ENCODE measurements at places on chromosomes 5 and 9.

DNA sequence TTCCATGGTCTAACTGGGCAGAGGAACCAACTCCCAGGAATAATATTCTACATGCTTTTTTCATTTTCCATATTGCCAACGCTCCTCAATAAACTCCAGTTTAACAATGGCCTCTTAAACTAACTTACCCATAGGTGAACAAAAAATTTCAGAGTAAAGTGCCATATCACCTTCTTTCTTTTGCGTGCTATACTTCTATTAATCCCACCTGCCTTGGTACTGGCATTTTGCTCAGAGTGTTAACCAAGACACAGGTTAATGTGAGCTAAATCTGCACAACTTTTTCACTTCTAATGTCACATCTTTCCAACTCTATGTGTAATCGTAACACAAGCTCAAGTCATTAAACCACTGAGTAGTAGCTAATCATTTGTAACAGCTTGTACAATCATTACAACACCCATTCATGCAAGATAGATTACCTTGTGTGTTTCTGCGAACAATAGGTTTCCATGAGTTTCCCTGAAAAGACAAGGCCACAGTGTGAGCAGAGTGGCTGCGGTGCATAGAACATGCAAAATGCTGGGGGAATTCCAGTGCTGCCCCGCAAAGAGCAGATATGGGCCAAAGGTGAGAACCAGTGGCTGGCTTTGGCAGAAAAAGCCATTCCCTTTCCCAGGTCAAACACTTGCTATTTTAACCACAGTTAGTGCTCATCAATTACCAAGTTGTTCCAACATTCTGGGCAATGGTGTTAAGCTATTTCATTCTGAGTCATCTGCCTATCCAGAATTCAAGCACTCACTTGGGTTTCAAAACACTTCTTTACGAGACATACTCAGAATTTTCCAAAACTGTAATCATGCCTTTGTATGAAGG, 42.8 kb downstream of the TIMD4 start:
- DNase-seq: peak; percentile 21

GRCh38 chr9:90167914-90168313, 474.7 kb downstream of the DIRAS2 start:
- no peak for DNase-seq

DNA sequence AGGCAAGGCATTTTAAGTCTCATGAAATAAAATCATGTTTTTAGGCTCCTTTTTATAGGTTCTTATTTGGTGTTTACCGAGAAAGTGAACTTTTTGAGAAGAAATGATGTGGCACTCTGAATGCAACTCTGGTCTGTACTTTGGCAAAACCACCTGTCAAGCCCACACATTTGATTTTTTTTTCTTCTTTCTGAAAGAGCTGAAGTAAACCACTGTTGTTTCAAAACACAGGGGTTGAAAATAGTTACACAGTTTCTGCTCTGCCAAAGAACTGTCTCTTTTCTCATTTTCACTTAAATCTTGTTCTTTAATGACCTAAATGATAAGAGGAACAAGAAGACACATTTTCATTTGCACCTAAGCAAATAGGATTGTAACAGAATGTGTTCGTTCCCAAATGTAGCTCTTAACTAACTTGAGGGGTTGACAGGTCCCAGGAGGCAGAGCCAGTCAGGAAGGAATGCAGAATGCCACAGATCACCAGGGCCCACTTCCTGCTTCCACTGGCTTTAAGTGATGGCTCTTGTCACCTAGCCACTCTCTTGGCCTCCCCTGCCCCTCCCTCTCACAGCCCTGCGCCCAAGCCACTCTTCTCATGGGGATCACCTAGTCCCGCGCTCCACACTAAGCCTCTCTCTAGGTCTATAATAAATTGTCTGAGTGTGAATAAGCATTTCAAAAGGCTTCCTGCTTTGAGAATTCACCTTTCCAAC, 47.3 kb downstream of the MED27 start:
- DNase-seq: no peak

- no peak for DNase-seq
These were observed 14.6 kb upstream of the F2R start for GRCh38 chr5:76701298-76701697.

DNA sequence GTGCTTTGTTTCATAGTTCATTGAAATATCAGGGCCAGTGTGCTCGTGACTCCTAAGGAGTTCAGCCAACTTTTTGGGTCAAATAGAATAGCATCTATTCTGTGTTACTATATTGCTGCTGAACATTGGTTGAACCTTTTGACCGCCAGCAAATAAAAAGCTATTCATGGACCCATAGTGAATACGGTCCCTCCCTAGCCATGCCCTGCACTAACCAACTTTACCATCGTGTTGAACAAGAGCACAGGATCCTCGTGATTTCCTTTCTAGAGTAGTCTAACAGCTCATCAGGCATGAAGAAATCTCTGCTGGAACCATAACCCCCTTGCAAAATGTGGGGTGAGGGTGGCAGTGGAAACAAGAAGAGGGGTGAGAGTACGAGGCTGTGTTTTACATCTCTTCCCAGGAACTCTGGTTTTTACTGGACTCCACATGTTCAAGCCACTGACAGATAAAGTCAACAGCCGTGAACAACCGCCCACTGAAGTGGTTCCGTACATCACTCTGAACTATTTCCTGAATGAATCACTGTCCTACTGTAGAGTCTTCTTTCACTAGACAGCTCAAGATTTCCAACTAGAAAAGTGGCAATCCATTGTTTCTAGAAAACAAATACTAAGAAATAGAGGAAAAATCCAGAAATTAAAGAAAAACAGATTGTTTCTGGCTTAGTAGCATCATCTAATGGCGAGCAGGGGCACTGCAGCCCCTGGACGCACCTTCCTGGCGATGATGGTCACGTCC, 70.1 kb upstream of the SPATA31E1 start:
- peak; percentile 57 for DNase-seq

- no peak for DNase-seq
These were observed 182.9 kb downstream of the CD180 start for GRCh38 chr5:67013719-67014118.

DNA sequence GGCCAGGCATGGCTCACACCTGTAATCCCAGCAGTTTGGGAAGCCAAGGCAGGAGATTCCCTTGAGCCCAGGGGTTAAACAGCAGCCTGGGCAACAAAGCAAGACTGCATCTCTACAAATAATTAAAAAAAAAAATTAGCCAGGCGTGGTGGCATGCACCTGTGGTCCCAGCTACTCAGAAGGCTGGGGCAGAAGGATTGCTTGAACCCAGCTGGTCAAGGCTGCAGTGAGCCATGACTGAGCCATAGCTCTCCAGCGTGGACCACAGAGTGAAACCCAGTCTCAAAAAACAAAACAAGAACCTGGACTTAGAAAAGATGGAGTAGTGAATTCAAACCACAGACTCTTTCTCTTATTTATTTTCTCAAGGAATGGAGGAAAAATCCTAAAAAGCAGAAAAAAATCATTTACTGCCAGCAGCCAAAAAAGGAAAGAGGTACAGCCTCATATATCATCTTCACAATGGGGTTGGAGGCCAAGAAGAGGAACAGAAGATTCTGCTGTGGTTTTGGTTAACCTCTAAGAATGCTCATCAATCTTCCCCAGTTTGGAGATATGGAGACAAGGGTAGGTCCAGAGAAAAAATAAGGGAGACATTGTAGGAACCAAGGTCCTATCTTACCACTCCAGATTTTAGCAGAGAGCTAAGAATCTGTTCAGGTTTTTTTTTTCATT, 40.0 kb upstream of the MYO10 start:
- DNase-seq: no peak

DNA sequence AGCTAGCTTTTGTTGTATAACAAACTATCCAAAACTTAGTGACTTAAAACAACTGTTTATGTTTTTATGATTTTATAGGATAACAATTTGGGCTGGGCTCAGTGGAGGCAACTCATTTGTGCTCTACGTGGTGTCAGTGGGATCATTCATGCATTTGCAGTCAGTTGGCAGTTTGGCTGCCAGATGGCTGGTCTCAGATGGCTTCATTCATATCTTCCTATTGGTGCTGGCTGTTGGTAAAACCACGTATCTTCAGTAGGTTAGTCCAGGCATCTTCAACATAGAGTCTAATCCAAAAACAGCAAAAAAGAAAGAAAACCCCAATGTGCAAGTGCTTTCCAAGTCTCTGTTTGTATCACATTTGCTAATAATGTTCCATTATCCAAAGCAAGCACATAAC, 51.7 kb upstream of the RIC1 start:
- DNase-seq: no peak

DNA sequence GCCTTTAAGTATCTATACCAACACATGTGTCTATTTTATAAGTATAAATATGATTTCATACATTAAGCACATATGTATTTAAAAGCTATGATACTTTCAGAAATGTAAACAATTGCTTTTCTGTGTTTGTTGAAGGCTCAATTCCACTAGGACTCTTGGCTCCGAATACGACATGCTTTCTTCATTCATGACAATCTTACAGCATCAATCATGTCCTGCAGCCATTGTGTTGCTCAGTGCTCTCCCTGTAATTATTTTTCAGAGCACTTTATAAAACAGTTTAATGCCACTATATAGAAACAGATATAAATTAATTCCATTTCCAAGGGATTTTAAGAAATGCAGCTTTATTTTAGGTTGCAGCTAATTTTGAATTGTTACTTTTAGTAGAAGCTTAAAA, 167.3 kb downstream of the TAF11L14 start:
- no peak for DNase-seq

DNA sequence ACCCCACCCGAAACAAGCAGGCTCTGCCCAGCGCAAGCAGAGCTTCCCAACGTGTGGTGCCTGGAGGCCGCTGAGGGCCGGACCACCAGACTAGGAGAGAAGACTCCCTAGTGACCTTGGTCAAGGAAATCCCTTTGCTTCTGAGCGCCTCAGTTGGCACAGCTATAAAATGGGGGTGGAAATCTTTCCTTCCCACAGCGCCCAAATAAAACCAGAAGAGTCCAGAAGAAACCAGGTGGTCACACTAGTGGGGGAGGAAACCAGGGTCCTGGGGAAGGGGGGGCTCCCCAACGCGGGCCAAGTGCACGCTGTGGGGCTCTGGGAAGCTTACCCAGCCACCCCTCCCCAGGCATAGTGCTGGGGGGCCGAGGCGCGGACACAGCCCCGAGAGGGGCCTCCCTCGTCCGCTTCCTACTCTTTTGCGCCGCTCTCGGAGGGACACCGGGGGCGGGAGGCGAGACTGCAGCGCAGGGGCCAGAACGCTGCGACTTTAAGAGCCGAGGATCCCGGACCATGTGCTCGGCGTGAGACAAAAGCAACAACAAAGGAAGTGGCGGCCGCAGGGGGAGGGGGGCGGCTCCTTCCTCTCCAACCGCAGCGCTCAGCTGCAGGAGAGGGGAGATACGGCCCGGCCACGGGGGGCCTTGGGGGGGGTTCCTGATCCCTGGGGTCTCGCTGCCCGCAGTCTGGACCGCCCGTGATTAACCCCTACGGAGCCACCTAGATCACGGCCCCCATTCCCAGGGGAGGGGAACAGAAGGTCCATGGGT, 885 bp downstream of the RNF44 start:
- DNase-seq: peak; percentile 73

GRCh38 chr5:40198736-40199135, 481.0 kb upstream of the PTGER4 start:
- no peak for DNase-seq

DNA sequence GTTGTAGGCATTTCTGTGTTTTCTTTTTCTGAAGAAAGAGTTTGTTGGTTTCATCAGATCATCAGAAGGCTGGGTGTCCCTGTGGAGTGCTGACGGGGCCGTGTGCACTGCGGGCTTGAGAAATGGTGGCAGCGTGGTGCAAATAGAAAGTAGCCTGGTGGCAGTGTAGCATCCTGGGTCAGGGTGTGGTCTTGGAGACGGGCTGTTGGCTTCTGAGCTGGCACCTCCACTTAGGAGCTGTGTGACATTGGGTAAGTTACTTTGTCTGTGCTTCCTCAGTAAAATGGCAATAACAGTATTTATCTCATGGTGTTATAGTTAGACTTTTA, 10.0 kb upstream of the NDST1 start:
- no peak for DNase-seq

DNA sequence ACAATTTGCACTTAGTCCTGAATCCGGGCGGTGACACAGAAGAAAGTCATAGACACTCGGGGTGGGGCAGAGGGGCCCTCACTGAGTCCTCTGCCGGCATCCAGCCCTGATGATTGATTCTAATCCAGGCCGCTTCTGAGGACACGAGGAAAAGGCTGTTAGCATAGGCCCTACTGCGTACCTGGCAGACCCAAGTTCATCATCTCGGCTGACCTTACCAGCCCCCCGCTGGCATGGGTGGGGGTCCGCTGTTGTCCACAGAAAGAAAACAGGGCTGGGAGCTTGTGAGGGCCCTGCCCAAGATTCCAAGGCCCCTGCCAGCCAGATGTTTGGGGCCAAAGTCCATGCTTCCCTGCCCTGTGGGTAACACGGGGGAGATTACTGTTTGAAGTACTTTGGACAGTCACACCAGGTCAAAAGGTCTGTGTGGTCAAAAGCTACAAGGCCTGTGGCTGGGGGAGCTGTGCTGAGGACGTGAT, 24.5 kb downstream of the ERGIC1 start:
- no peak for DNase-seq

- DNase-seq: no peak
These were observed 9.4 kb upstream of the PRSS3 start for GRCh38 chr9:33785914-33786313.

DNA sequence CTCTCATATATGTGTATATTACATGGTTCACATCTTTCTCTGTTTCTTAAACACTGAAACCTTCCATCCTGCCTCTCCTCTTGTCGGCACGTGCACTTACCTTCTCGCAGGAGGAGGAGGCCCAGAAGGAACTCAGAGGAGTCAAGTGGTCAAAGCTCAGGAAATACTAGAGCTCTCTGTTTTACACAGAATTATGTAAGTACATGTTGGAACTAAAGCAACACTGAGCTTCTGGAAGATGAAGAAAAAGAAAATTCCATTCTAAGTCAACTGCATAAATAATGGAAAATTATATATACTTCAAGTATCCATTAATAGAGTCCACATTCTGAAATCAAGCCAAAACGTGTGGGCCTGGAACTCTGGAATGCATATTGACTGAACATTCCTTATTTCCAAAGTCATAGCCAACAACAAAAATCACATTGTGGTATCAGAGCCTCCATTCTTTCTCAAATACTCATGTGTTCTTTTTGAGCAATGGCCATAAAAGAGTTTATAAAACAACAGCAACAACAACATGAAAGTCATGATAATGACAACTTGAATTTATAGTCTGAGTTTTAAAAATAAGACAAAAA, 121.5 kb upstream of the RAI14 start:
- DNase-seq: no peak

DNA sequence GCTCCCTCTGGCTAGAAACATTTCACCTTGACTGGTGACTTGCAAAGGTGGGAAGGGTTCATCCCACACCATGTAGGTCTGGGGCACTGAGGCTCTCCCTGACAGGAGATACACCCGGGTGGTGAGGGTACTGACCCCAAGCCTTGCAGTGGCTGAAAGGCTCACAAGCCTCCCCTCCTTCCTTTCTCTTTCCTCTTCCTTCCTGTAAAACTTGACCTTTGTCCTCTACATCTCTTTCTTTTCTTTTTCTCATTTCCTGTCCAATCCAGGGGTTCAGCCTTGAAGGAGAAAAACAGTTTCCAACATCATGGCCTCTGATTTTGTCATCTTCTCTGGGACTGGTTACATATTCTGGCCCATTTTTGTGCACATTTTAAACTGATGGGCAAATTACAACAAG, 16.6 kb downstream of the FBP2 start:
- DNase-seq: no peak
